Activated CD8-positive, alpha-beta memory T cell treated with anti-CD3 and anti-CD28 coated beads for 4 hours (primary cell): ENCODE measurements at places on chromosomes 11 and 22.

- DNase-seq, result no peak
These were observed 20.9 kb downstream of the SLC37A2 start for GRCh38 chr11:125084057-125084416.

DNA sequence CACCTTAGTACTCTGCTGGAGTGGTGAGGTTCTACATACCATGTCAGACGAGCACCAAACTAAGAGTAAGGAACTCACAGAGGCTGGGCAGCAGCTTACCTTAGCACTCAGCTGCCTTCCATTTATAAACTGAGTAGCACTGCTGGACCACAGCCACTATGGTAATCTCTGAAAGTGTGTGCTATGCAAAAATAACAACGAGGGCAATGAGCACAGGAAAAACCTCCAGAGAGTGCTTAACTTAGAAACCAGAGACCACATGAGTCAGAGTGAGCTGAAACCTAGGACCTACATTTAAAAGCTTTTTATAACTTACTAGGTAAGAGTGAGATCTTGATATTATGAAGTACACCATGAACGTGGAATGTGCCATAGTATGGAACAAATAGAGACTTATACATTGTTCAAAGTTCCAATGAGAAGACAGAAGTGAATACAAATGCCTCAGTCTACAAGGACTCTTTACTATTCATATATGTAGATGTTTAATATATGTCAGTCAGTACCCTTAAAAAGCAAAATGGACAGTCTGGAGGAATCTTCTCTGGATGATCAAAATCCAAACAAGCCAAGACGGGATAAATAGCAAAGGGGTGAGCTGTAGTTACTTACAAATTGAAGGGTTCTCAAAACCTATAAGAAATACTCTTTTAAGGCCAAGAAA, 17.2 kb upstream of the CD59 start:
- no peak for DNase-seq

DNA sequence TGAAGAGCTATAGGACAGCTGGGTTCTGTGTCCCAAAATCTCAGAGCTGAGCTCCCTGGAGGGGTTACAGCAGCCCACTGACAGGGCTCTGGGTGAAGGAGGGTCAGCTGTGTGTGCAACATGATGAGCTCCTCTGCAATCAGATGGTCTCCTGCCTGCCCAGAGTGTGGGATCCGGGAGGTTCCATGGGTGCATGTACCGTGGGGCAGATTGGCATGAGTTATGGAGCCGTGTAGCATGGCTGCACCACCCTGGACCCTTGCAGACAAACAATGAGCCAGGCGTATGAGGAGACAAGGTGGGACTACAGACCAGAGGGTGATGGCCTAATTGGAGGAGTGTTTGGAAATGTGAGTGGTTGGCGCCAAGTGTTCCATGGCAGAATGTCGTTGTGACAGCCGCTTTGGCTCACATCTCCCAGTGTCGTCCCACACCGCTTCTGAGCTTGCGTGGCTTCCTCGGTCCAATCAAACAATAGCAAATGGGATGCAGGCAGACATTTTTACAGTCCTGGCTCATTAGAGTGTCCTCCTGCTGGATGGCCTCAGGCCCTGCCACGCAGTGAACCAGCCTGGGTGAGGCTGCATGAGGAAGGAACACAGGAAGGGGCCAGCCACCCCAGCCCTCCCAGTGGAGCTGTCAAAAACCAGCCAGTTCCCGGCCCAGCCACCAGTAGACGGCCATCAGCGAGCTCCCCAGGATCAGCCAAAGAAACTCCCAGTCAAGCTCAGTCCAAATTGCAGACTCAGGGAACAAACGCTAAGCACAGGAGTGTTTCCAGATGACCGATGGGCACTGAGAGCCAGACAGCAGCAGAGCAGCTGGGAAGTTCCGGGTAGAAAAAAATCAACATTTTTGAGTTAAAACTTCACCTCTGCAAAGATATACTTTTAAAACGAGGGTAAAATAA, 1066.9 kb downstream of the BRD1 start:
- no peak for DNase-seq

DNA sequence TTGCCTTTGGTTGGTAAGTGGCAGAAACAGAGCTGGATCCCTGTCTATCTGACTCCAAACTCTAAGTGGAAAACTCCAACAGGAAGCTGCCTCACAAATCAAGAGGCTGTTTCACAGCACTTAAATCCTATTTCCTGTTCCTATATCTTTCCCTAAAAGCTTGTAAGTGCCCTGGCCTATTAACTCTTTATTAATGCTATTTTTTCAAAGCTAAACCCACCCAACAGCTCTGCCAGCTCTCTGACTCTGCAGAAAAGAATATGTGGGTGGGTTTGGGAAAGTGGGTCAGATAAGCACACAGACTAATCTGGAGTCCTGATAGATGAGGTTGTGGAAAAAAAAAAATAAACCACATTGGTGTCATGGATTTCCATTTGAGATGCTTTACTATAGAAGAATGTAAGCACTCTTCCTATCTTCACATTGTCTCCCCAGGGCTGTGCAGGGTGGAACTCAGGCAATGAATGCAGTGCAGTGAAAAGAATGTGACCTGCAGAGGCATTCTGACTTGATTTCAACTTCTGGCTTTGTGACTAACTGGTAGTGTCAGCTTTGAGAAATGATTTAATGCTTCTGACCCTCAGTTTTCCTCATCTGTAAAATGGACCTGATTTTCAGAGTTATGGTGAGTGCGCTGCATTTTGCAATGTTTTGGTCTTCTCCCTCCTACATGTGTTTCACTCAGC, 125.6 kb downstream of the AASDHPPT start:
- no peak for DNase-seq

- no peak for DNase-seq
These were observed 149.7 kb downstream of the LRRC4C start for GRCh38 chr11:41309716-41310115.
